Activated CD8-positive, alpha-beta memory T cell treated with anti-CD3 and anti-CD28 coated beads for 1 hour (primary cell): ENCODE measurements at places on chromosomes 1 and 21.

DNA sequence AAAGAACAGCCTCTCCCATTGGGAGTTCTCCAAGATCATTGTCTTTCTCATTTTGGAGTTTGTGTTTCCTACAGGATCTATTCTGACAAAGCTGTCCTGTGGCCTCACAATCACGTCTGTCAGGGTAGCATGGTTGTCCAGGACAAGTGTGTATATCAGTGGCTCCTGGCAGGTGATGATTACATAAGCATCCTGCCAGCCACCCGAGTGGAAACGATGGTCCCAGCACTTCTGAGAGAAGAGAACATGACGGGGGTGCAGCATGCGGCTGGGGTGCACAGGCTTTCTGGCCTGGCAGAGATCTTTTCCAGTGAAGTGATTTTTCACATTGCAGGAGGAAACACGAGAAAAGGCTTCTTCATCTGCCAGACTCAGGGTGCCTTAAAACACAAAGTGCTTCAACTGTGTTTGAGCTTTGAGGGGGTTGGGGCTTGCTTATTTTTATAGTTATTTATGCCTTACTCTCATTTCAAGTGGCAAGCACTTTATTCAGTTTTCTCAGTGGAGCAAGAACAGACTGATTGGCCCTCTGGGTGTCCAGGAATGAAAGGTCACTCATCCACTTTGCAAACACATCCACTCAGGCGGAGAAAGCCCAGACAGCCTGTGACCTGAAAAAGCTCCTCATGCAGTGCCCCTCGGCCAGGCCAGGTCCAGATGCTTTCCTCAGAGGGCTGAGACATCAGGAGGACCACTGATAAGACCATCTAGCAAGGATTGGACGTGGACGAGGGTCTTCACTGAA lies 186.0 kb downstream of the DUSP10 start:
- no peak for DNase-seq

DNA sequence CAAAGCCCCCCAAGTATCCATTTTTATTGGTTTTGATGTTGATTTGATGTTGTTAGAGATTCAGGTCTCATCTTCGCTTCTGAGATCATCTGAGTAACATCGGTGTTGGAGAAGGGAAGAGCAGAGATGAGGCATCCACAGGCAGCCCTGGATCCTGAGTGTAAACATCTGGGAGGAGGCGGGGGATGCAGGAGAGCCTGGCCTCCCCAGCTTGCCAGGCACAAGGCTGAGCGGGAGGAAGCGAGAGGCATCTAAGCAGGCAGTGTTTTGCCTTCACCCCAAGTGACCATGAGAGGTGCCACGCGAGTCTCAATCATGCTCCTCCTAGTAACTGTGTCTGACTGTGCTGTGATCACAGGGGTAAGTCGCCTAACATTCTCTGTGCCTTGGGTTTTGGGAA lies at the start of gene PROK1:
PROK1 (plus strand) TSS at position 221 of the 400 bp plus-strand sequence; CDS start at position 289, 68 bp downstream.
- no peak for DNase-seq

DNA sequence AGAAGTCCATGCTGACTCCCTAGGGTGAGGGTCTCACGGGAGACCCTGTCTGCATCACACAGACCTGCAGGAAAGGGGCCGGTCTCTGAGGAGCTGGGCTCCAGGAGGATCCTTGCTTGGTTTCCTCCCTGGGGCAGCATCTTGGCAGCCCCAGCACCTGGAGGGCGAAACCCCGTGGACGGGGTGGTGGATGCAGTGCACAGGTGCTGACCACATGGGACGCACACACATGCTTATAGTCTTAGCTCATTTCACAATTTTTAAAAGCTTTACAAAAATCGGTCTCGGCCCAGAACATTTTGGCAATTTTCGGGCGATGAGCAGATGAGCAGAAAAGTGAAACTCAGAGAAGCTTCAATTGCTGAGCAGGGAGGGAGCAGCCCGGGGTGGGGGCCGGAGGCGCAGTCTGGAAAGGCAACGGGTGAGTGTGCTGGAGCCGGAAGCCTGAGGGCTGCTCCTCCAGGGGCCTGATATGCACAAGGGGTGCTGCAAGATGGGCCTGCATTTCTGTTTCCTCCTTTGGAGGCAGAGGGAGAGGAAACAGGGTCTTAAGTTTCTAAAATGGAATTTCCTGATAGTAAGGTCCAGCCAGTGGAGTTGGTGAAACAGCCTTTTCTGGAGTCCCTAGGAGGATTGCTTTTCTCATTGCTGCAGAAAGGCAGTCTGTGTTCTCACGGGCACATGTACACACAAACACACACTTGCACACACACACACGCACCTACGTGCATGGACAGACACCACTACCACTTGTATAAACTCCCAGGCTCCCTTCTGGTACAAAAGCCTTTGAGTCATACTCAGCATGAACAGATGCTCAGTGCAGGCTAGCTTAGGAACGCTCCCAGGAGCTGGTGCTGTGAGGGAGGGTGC lies 60.6 kb downstream of the SCCPDH start:
- DNase-seq = no peak

DNA sequence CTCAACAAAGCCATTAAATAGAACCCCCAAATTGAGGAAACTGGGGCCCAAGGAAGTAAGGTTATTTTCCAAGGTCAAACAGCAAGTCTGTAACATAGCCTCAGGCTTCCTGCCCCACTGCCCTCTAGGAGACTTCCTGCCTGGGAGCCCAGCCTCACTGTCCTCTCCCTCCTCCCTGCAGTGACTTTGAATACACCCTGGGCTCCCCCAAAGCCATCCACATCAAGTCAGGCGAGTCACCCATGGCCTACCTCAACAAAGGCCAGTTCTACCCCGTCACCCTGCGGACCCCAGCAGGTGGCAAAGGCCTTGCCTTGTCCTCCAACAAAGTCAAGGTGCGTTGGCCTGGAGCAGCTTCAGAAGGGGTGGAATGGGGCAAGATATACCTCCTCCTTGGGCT lies 18.3 kb downstream of the GRHL3 start:
- no peak for DNase-seq

DNA sequence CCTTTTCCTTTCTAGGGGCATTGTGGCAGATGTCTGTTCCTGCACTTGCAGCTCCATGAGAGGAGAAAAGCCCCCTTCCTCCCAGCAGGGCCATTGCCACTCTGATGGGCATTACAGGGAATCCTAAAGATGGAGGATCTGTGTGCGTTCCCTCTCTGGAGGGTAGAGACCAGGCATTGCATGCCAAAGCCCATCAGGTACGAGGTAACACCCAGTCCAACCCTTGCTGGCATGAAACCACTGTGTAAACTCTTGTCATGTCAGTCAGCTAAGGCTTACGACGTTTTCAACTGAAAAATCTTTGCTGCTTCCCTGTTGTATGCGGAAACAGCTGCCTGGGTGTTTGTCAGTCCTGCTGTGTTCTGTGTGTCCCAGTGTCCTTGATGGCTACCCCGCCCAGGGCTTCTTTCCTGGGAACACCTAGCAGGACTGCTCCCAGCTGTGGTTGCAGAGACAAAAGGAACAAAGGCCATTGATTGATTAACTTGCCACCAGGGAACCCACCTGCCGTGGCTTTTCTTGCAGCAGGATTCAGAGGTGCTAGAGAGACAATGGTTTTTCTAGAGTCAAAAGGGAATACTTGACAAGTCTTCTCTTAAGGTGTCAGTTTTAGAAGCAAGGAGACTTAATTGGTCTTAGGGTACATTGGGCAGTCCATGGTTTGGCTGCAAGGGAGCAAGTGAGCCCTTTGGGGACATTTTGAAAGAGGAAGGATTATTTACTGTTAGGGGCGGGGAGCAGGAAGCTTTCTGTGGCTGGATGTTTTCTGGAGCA lies 24.6 kb downstream of the B3GALT5 start:
- DNase-seq = no peak

DNA sequence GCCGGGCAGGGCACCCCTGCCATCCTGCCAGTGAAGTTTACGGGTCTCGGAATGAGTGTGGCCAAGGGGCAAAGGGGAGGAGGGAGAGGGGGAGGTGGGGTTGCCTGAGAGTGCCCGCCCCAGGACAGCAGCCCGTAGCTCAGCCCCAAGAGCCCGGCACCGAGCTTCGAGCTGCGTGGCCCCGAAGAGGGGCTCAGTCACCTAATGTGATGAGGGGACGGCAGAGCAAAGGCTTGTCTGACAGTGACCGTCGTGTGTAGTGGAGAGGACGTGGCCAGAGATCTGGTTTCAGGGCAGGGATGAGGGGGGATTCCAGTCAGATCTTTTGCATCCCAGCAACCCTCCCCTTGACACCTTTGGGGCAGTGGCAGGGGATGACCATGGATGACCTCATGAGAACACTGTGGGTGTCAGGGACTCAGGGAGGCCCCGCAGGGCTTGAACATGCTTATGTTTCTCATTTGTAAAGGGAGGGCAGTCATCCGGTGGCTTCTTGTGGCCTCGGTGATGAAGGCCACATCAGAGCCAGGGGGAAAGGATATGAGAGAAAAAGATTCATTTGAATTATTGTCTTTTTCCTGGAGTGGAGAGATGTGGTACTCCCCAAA lies 1.1 kb upstream of the TRPM2 start:
- no peak for DNase-seq

- DNase-seq = no peak
These were observed at the start of gene CAMK2N1 for GRCh38 chr1:20485527-20486456. TSS of gene CAMK2N1 (minus strand) at chr1:20486210. CDS start at chr1:20485379, 831 bp downstream.

GRCh38 chr1:44108241-44108640 lies 10.4 kb upstream of the KLF17 start:
- no peak for DNase-seq

DNA sequence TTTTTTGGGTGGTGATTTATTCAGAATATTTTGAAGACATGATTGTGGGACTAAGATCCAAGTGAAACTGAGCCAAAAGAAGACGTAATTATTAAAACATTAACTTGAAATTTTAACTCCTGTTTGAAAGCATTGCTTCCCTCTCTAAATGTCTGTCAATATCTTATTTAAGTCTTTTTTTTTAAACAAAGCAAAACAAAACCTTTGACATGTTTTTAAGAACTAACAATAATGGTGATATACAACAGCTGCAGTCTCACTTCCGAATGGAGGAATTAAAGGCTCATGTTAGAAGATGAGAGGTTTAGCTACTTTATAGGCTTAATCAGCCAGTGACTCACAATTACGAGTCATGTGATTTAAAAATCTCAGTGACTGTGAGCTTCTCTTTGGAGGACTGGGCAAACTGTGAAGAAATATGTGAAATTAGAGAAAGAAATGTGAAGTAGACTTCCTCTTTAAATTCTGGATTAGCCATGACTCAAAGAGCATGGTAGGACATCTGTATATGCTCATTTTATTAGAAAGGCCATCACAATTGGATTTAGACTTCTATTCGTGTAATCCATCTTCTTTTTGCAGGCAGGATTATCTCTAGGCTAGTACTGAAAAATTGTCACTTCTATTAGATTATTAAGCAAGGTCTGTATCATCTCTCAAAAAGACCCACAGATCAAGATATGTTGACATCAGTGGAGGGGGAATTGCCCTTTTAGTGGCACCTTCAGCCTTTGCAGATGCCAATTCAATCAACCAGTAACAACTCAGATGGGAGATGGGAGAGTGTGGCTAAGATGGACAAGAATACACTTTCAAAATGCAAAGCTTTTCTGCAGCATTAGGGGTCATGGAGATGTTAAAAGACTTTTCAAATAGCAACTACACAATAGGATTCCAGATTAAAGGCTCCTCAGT lies 28.7 kb downstream of the KCNA3 start:
- DNase-seq = no peak

- DNase-seq = no peak
These were observed 35.5 kb downstream of the IGFN1 start for GRCh38 chr1:201226178-201226514.

GRCh38 chr21:26717146-26717739 lies 128.0 kb downstream of the ADAMTS1 start:
- DNase-seq = no peak

GRCh38 chr21:28283641-28284490 lies 708.8 kb downstream of the LTN1 start:
- no peak for DNase-seq

DNA sequence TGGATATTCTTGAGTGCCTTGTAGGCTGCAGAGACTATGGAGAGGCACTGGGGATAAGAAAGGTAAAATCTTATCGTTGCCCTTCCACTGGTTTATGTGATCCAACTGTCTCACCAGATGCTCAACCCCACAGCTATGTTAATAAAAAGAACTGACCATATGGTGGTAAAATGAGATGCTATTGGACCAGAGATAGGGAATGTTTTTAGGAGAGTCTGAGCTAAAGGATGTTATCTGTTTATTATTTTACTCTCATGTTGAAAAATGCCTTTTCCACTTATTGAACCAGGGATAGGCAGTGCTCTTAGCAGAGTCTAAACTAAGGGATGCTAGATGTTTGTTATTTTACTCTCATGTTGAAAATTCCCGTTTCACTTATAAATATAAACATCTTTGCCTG lies 172.8 kb upstream of the GREM2 start:
- DNase-seq = no peak

GRCh38 chr1:8702472-8702849 lies 115.0 kb downstream of the RERE start:
- no peak for DNase-seq

GRCh38 chr21:43890042-43890441 lies 25.0 kb downstream of the AGPAT3 start:
- DNase-seq = no peak

DNA sequence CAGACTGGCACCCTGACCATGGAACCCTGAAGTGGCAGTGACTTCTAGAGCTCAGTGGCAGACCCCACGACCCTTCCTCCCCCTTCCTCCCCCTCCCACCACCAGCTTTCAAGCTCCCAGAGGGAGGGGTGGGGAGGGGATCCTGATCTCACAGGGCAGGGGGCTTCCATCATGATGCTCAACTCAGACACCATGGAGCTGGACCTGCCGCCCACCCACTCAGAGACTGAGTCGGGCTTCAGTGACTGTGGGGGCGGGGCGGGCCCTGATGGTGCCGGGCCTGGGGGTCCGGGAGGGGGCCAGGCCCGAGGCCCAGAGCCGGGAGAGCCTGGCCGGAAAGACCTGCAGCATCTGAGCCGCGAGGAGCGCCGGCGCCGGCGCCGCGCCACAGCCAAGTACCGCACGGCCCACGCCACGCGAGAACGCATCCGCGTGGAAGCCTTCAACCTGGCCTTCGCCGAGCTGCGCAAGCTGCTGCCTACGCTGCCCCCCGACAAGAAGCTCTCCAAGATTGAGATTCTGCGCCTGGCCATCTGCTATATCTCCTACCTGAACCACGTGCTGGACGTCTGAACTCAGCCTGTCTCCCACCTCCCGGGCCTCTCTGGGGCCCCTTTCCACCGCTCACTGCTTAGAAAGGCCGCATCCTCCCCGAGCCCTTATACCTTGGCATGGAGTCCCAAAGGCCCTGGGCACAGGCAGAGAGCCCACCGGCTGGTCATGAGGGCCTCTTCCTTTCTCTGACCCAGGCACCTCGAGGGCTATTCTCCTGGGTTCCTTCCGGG lies 3.9 kb downstream of the NHLH1 start:
- no peak for DNase-seq

- no peak for DNase-seq
These were observed 2.0 kb downstream of the CSRP1 start for GRCh38 chr1:201504799-201505502.

- no peak for DNase-seq
These were observed 6.8 kb downstream of the SCYL3 start for GRCh38 chr1:169886931-169887330.
